ENCODE measurements at places on chromosomes 3 and 15.

DNA sequence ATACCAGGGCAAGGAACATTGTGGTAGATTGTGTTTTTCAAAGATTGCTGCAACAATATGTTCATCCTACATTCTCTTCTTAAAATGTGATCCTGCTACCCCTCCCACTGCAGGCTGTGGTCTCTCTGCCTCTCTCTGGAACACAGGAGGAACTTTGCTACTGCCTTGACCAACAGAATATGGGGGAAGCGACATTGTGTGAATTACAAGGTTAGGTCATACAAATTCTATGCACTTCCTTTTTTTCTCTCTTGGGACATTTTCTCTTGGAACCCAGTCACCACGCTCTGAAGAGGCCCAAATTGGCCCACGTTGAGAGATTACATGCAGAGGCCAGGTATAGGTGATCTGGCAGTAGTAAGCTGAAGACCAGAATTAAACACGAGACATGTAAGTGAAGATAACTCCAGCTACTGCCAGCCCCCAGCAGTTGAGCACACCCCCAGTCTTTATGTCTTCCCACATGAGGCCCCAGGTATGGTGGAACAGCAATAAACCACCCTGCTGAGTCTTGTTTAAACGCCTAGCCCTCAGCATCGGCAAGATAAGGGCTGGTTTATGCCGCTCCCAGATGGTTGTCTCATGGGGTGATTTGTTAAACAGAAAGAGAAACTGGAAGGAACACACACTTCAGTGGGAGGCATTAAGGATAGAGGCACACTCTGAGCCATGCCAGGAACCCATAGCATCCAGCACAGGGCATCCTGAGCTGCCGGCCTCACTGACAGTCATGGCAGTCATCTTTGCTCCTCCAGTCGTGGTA is 59.9 kb downstream of the FAM43A start:
- DNase-seq, result no peak

DNA sequence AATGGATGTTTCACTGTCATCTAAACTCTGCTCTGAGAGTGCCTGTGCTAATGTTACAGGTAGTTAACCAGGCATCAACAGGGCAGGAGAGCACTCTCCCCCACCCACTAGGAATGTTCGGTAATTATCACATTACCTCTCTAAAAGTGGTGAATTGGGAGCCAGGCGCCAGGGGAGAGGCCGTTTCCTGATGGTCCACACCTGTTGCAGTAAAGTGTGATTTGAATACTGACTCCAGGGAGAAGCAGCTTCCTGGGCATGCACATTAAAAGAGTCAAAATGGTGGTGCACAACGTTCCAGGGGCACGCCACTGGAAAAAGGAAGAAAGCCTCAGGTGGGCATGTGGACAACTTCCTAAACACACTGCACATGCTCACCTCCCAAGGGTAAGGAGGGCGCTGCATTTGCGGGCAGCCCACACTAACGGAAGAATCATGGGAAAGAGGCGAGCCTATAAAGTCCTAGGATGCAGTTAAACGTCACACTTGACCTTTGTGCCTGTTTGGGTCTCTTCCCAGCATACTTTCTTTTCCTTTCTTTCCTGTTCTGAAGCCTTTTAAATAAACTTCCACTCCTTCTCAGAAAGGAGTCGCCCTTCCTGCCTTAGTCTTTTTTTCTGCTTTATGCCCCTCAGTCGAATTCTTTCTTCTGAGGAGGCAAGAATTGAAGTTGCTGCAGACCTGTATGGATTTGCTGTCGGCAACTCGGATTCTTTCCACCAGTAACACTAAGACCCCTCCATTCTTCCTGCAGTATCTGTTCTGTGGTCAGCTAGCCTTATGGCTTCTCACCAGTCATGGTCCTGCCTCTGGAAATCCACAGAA is 28.9 kb upstream of the GPD1L start:
- DNase-seq, result no peak

DNA sequence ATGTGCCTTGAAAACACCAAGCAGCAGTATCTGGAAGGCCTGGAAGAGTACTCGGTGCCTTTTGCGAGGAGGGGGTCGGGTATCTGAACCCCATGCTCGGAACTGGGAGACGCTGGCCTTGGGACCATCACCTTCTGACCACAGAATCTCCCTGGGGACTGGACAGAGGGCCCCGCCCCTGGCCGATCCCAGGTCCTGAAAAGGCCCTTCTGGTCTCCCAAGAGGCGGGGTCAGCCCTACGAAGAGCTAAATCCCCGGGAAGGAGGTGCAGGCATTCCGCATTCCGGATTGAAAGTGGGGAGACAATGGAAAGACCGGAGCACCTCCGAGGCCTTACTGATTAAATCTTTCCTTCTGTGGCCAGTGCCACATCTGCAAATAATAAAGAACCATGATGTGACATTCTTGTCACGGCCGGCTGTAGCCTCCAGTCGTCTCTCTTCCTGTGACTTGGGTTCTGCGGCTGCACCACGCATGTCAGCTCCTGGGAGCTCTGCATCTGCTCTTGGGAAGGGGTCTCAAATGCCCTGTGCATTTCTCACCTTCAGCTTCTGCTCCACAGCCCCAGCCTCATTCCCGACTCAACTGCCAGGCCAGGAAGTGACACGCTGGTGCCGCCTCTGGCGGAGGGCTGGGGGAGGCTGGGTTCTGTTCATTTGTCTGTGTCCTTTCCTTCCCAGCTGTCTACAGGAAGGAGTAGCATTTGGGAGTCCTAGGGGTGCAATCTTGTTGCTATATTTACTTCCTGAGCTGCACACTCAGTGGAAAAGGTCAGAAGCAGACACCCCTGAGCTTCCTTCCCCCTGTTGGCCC is 173.5 kb downstream of the KLF13 start:
- DNase-seq, result no peak

- DNase-seq, result peak; percentile 36
Measured at GRCh38 chr3:146968204-146968651, 363.1 kb upstream of the PLSCR5 start.

DNA sequence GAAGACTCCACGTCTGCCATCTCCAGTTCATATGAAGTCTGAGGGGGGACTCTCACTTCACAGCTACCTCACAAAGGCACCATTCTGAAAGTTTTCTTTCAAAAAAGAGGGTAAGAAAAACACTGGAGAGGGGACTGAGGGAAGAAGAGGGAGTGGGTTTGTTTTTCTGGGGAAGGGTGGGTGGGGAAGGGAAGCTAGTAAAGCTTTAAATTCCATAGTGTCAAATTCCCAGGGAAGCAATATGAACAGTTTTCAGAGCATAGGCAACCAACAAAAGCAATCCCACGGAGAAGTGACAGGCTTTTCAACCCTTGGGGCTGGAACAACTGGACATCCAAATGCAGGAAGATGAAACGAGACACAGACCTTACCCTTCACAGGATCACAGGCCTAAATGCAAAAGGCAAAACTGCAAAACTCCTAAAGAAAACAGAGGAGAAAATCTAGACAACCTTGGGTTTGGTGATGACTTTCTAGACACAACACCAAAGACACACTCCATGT is 61.7 kb downstream of the CHSY1 start:
- no peak for DNase-seq

DNA sequence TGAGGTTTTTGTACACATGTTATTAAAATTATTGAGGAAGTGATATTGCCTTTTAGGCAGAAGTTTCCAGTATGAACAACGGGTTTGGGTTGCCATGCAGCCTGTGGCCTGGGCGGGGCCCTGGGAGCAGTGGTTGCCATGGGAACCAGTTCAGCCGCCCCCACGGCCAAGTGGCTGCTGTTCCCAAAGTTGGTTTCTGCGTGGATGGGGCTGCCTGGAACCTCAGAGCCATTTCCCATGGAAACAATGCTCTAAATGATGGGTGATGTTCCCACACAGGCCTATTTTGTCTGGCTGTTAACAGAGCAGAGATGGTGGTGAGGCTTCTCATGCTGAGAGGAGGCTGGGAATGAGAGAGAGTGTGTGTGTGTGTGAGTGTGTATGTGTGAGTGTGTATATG is 19.5 kb downstream of the MRAS start:
- peak; percentile 38 for DNase-seq

- DNase-seq, result no peak
Measured at GRCh38 chr3:42042747-42043098, 48.4 kb upstream of the TRAK1 start.

- no peak for DNase-seq
Measured at GRCh38 chr3:71488882-71489281, 94.6 kb downstream of the FOXP1 start.

Measured in SW480 (cell line).